CD4-positive, alpha-beta T cell treated with Interferon alpha-2 for 1 hour (primary cell): ENCODE measurements at places on chromosomes 16 and 17.

GRCh38 chr17:82912484-82913089 lies 72.8 kb upstream of the ZNF750 start:
- no peak for DNase-seq

- DNase-seq: no peak
Measured at GRCh38 chr17:13736916-13737315, 135.2 kb upstream of the HS3ST3A1 start.

DNA sequence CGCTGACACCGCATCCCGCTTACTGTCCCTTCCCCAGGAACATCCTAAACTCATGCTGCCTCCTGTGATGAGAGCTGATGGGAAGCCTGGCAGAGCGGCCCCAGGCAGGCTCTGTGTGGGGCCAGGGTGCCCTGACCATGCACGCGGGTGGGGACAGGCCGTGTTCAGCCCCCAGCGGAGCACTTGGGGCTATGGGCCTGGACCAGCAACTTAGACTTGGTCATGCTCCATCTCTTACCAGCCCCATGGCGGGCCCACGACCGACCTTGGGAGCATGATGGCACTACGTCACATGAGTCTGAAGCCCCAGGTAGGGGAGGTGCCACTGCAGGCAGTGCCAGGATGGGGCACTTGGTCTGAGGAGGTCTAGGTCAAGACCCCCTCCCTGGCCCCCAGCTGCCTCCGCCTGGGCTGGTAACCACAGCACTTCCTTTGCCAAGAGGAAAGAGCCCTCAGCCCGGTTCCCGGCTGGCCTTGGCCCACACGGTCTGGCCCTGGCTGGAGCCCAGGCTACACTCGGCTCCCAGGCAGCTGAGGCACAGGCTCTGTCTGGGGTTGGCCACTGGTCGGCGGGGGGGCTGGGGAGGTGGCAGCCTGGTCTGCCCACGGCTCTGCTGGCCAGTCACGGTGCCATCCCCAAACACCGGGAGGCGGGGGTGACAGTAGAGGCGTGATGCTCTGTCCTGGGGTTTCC lies 25.7 kb downstream of the BAHCC1 start:
- DNase-seq: no peak

DNA sequence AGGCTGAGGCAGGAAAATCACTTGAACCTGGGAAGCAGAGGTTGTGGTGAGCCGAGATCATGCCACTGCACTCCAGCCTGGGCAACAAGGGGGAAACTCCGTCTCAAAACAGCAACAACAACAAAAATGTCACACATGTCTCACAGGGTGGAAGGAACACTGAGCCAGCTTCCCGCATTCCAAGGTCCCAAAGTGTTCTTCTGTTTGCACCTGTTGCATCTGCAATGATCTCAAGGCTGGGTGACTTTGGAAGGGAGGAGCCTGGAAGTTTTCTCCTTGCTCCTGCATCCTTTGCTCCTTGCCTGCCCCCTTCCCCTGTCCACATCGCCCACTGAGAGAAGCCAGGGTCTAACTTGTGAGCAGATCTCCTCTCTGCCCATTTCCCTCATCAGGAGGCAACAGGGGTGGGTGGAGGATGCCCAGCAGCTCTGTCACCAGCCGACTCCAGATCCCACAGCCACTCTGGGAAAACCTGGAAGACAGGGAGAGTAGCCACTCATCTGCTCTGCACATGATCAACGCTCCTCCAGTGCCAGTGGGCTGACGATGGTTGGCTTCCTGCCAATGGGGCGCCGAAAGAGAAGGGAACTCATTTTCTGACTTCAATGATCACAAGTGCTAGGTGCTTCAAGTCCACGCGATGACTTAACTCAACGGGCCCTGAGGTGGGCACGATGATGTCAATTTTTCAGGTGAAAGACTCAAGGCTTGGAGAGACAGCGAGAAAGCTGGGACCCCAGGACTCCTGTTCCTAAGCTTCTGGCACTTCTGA lies 12.6 kb downstream of the CHST6 start:
- DNase-seq: no peak

DNA sequence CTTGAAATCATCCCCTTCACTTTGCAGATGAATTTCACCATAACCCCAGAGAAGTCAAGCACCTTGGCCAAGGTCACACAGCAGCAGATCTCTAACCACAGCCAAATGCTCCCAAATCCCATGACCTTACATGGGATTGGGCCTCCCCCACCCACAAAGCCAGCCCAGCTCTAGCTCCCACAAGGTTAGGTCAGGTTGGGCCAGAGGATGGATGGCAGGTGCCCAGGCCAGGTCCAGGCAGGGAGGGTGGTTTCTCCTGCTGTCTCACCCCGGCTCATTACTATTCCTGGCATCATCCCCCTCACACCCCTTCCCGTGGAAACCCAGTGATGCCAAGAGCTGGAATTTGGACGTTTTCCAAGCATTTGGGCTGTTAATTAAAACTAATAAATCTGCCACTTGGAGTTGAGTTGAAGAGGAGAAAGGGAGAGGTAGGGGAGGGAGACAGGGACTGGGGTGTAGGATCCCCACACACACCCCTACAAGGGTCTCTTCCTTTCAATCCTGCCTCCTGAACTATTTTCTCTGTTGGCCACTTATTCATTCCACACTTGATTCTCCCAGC lies 181.6 kb downstream of the TMEM132E start:
- no peak for DNase-seq

GRCh38 chr16:50268352-50268751 lies 2.0 kb downstream of the ADCY7 start:
- DNase-seq: no peak

GRCh38 chr16:76197900-76198299 lies 79.3 kb upstream of the CNTNAP4 start:
- DNase-seq: no peak

DNA sequence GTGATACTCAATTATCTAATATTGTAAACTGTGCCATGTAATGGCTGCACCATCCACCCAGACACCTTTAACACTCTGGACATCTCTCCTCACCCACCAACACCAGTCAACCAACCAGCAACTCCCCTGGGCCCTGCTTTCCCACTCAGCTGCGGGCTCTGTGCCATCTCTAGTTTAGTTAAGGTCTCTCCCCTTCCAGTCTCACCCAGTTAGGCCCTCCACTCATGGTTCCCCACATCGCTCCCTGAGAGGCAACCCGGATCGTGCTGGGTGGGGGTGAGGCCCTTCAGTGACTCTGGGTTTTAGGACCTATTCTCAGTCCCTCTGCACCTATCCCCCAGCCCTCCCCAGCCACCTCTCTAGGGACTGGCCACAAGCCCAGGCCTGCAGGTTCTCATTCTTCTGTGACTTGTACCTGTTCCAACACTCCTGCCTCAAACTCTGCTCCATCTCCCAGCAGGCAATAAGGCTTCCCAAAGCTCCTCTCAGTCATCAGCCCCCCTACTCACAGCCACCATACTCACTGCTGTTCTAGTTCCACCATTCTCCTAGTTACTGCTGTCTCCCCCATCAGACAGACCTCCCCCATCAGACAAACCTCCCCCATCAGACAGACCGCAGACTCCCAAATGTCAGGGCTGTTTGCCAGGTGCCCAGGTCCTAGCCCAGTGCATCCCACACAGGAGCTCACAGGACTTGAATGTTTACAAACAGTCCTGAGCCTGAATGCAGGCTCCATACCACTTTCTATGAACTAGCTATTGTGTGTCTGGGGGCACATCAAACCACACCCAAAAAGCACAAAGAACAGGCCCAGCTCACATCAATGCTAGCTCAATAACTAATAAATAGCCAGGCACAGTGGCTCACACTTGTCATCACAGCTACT lies 2.6 kb downstream of the TK2 start:
- DNase-seq: no peak

GRCh38 chr17:7208754-7209460 lies 10.7 kb downstream of the DLG4 start:
- no peak for DNase-seq

DNA sequence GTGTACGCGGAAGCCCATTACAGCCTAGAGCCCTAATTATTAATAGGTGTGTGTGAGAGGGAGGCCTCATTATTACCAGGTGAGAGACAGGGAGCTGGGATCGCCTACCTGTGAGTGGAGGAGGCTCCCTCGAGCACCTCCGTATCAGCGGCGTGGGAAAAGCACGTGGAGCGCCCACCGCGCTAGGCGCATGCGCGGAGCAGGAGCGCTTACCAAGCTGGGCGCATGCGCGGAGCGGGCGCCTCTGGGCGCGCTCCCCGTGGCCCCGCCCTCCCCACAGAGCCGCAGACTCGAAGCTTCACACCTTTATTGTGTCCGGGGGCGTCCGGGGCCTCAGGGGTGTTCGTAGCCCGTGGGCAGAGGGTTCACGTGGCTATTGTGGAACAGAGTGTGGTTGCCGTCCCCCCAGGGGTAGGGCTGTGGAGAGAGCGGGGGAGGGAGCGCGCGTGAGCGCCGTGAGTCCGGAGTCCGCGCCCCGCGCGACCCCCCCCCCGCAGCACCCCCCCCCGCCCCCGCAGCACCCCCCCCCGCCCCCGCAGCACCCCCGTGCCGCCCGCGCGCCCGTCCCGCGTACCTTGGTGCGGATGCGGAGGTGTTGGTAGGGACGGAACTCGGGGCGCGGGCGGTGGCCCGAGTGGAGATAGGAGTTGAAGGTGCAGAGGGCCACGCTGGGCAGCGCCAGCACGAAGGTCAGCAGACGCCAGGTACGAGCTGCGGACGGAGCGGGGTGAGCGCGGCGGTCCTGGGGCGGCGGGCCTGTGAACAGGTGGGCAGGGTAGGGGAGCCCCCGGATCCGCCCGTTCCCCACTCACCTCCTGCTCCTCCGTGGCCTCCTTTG lies 500 bp downstream of the COX6A2 start:
- DNase-seq: peak; percentile 78

- no peak for DNase-seq
Measured at GRCh38 chr17:79600681-79601131, 10.1 kb downstream of the RBFOX3 start.

GRCh38 chr17:30226878-30227277 lies 8.6 kb downstream of the SLC6A4 start:
- no peak for DNase-seq

DNA sequence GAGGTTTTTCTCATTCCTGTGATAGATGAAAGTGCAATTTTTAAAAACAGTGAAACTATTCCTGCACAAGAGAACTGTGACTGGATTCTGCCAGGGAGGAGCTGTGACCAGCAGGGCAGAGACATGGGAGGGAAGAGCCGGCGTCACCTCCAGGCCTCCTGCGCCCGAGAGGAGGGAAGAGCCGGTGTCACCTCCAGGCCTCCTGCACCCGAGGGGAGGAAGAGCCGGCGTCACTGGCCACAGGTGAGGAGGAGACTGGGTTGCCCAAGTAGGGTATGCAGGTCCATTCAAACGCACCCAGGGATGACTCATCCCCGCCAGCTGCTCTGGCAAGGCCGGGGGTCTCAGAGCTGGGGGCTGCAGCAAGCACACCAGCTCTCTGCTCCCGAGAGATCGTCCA lies 56.7 kb downstream of the METRNL start:
- DNase-seq: no peak

DNA sequence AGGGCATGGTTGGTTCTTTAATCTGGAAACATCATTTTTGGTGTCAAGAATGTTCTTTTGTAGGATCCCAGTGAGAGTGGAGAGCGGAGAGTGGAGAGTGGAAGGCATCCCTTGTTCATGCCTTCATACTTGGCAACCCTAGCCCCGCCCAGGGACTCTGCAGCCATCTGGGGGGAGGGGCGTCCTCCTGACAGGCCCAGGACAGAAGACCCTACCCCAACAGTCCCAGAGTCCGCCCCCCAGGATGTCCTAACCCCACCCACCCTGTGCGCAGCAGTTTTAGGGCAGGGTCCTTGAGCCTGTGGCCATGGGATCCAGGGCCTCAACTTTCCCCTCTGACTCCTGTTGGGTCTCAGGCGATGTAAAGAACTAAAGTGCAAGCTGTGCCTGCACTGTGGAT lies 4.5 kb downstream of the SLC26A11 start:
- no peak for DNase-seq

DNA sequence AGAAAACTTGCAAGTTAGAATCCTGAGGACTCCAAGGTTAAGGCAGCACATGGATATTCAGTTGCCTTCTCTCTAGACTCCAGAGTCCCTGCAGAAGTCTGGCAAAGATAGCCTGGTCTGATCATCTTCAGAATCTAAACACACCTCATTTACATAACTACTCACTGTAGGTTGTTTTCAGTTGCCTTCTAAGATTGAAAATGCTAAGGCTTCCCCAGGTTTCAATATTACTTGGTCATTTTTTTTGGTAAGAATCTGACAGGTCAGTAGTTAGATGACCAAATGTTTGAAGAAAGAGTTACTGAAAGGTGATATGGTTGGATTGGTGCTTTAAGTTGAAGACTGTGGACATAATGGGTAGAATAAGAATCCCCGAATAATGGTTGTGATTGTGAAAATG lies 205.4 kb upstream of the KCNJ16 start:
- no peak for DNase-seq

DNA sequence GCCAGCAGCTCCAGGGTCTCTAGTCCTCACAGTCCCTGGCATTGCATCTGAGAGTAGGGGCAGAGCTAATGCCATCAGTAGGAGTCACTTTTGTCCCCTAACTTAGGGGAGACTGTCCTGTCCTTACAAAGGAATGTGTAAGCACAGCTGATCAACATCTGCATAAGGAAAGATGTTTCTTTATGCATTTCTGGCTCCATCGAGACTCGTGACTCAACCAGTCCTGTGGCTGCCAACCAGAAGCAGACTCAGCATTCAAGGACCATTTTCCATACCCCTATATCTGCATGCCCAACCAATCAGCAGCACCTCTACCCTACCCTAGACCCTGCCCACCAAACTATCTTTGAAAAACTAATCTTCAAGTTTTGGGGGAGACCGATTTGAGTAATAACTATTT lies 8.2 kb upstream of the MPP2 start:
- DNase-seq: no peak
